NCI-H1436 treated with DMSO at 0.1 percent for 48 hours (cell line): ENCODE measurements at places on chromosomes 3 and 15.

GRCh38 chr15:27486051-27486450 is 515.1 kb downstream of the GABRG3 start:
- no peak for DNase-seq

DNA sequence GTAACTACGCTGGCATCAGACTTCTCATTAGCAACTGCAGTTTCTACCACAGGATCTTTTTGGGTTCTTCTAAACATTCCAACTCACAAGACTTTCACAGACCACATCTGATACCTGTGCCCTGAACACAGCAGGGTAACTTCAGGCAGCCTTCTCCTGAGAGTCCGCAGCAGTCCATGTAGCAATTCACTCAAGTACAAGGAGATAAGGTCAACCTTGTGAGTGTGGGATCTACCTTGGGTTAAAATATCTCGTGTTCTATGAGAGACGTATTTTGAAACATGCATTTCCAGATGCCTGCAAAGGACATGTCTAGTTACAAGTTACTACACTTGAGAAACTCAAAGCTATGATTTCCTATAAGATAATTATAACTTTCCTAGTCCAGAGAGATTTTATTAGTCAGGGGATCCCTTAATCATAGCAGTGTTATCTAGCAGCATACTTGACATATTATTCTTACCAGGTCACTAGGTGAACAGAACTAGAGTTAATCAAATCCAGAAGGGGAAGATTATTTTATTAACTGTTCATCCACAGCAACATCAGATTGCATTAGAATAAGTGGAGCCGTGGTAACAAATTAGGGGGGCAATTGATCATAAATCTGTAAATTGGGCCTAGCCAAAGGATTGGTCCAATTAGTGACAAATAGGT is 66.4 kb downstream of the ASTE1 start:
- DNase-seq: no peak

- no peak for DNase-seq
Measured at GRCh38 chr3:150147776-150148175, 177.1 kb upstream of the PFN2 start.

DNA sequence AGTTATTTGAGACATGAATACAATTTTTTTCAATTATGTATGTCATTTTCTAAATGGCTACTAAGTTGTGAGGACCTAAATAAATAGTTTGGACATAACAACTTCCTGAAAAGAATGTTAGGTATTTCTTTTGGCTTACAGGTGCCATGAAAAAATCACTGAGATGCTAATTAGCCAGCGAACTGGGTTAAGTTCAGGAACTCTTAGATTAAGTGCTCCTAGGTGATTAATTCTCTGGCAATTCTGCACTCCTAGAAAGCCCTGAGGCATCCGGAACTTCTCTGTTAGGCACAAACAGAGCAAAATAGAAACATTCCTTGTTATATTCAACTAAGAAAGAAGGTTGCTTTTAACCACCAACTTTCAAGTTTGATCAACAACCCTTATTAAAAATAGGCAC is 192.3 kb downstream of the STAG1 start:
- DNase-seq: no peak

DNA sequence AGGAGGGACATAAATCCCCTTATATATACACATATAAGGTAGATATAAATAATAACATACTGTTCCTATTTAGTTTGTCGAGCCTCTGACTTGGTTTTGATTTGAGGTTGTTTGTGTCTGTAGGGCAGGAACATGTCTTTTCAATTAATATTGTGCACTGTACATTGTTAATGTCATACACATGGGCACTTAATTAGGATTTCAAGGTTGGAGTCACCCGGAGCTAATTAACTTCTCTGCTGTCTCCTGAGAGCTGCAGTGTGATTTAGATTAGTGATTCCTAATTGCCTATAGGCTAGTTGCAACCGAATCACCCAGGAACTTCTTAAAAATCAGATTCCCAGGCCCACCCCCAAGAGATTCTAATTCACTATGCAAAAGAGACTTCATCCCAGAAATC is 50.4 kb upstream of the FILIP1L start:
- no peak for DNase-seq

DNA sequence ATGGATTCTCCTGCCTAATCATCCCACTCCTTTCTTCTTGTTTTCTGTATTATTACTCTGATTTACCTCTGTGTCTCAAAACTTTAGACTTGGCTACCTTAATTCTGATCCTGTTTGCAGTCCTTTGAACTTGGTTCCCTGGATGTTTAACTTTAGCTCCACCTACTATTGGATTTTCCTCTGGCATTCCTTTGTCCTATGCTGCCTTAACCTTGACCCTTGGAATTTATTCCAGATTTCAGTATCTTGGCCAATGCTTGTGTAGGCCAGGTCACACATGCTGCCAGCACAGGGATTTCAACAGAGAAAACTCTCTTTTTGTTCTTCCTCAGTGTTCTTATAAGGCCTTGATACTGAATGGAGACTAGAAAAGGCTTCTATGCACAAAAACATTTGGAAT is 65.0 kb upstream of the DNAJC19 start:
- DNase-seq: no peak
